ENCODE measurements at places on chromosomes 2 and 18.

GRCh38 chr2:226115832-226116200, 683.8 kb downstream of the IRS1 start:
- no peak for DNase-seq

- no peak for DNase-seq
Measured at GRCh38 chr2:191740759-191741158, 62.8 kb downstream of the NABP1 start.

GRCh38 chr2:8453904-8454302, 228.0 kb upstream of the ID2 start:
- DNase-seq: no peak

GRCh38 chr2:30255466-30256408, 24.4 kb downstream of the LBH start:
- DNase-seq: no peak

GRCh38 chr2:150303281-150303680, 184.2 kb downstream of the RND3 start:
- DNase-seq: no peak

DNA sequence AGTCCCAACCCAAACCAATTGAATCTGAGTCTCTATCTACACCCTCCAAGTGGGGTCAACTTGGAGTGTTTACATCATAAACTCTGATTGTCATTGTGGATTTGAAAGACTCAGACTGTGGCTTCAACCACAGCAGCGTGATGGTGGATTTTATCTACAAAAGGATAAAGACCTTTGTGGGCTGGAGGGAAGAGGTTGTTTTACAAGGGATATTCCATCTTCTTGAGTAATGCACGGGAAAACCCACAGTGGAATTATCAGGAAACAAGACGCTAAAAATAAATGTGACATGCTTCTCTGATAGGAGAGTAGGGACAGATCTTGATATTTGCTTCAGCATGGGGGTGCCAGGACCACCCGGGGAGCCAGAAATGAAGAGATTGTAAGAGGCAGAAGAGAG, 93.5 kb downstream of the LPIN1 start:
- no peak for DNase-seq

DNA sequence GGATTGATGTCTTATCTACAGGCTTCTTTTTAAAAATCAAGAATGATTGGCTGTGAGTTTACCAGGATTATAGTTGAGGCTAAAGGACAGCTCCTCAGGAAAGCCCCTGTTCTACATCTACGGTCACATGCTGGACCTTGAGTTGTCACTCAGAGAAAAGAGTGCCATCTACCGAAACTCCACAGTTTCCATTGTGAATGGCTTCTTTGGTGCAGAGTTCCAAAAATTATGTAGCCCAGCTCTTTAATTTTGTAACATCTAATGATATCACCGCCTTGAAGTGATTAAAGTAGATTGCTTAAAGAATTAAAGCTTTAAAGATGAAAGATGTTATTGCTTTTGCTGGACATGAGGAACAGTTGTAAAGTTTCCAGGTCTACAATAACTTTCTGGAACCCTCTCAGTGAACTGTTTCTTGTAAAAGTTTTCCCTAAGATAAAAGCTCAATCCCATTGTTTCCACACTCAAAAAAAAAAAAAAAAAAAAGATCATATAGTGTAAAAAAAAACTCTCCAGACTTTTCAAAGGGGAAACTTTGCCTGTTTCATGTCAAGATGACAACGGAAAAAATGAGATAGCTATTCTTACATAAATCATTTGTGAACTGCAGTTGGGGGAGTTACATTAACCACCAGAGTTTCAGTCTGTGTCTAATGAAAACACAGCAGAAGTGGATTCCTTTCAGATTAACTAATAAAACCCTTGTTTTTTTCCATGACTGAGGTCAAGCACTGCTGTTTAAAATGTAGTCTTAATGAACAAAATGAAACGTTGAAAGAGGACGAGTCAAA, 4.3 kb downstream of the COL3A1 start:
- DNase-seq: no peak

DNA sequence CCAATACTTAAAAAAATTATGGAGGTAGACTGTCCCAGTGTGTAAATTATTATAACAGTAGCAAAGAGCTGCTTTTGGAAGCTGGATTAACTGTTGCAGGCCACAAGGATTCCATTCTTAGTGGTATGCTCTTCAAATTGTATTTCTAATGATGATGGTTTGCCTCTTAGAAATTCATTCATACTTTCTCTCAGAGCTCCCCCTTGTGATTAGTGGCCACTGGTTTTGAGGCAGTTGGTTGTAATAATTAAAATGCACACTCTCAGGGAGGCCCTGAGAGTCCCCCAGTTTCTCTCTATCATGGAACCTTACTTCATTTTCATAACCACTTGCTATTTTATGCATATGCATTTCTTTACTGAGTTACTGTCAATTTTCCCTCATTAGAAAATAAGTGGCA, 122.5 kb downstream of the PLA2R1 start:
- no peak for DNase-seq

GRCh38 chr2:102749938-102750337, 11.9 kb upstream of the TMEM182 start:
- DNase-seq: no peak

DNA sequence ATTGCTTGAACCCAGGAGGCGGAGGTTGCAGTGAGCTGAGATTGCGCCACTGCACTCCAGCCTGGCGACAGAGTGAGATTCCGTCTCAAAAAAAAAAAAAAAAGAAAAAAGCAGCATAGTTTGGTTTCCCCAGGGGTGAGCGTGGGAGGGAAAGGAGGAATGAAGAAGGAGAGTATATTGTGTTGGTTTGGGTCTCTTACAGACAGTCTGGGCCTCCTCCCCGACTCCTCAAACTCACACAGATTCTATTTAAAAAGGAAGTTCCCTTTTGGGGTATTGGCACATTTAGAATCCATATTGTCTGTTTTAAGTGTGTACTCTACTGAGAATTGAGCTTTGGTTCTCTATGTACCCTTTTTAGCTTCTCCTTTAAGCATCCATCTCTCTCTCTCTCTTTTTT, 27.4 kb upstream of the SLC20A1 start:
- no peak for DNase-seq

GRCh38 chr2:241540401-241540770, 18.2 kb upstream of the BOK start:
- DNase-seq: no peak

GRCh38 chr2:204449977-204450376, 95.3 kb upstream of the PARD3B start:
- no peak for DNase-seq

- DNase-seq: no peak
Measured at GRCh38 chr2:9811216-9811615, 32.1 kb upstream of the TAF1B start.

- no peak for DNase-seq
Measured at GRCh38 chr2:43846140-43846793, 7.5 kb downstream of the ABCG8 start.

- no peak for DNase-seq
Measured at GRCh38 chr2:147739508-147739907, 105.3 kb upstream of the ACVR2A start.

DNA sequence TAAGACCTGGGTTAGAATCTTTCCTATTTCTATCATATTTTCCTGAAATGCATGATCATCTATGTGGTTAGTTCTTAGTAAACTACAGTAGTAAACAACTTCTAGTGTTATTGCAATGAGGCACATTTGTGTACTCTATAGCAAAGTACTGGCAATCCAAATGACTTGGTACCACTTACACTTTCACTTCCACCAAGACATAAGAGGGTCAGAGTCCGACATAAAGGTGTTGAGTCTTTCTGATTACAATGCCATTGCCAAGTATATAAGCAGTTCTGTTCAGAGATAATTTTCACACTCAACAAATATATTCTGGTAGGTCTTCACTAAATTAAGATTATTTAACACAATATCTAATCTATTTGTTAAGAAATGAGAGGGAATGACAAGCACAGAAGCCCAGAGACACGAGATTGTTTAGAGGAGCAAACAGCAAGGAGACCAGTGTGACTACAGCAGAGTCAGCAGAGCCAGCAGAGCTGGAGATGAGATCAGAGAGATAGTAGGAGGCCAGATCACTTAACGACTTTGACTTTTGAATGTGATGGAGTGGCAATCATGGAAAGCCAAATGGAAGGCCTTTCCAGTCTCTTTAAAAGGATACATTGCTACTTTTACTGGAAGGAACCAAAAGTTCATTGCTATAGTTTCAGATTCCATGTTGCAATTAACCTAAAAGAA, 27.5 kb downstream of the SOS1 start:
- no peak for DNase-seq

- no peak for DNase-seq
Measured at GRCh38 chr2:193315428-193316091, 1120.8 kb upstream of the TMEFF2 start.

GRCh38 chr2:224432003-224432579, 30.2 kb upstream of the FAM124B start:
- no peak for DNase-seq

GRCh38 chr18:69102959-69103358, 297.7 kb upstream of the DOK6 start:
- no peak for DNase-seq

DNA sequence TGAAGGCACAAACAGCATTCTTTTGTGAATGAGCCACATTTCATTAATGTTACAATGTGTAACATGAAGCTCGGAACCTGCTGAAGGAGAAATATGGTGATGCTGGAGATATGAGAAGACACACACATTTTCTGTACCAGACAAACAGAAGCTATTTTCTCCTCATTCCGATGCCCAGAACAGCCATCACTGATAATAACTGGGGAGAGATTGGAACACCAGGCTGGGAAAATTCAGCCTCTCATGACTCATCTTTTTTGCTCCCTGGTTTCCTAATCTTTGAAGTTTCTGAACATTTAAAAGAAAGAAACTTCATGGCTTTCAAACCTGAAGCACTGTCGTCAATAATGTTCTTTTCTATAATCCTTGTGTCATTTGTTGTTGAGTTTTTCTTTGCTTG, 110.9 kb downstream of the LYPD6 start:
- no peak for DNase-seq

DNA sequence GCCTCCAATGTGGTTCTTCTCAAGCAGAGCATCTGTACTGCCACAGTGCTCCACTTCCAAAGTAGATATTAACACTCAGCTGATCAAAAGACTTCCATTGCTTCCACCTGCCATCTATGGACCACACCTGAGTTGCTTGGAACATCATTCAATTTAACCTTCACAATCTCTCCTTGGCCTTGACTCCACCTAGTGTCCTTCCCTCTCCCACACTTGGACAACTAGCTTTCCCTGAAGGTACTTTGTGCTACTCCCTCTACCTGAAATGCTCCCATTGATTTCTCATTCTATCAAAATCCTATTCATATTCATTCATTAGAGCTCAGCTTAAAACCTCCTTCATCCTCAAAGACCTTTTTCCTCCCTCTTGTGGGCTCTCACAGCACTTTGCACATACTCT, 48.7 kb downstream of the SOWAHC start:
- no peak for DNase-seq

- no peak for DNase-seq
Measured at GRCh38 chr18:57802213-57803102, 657 bp downstream of the ATP8B1 start.

DNA sequence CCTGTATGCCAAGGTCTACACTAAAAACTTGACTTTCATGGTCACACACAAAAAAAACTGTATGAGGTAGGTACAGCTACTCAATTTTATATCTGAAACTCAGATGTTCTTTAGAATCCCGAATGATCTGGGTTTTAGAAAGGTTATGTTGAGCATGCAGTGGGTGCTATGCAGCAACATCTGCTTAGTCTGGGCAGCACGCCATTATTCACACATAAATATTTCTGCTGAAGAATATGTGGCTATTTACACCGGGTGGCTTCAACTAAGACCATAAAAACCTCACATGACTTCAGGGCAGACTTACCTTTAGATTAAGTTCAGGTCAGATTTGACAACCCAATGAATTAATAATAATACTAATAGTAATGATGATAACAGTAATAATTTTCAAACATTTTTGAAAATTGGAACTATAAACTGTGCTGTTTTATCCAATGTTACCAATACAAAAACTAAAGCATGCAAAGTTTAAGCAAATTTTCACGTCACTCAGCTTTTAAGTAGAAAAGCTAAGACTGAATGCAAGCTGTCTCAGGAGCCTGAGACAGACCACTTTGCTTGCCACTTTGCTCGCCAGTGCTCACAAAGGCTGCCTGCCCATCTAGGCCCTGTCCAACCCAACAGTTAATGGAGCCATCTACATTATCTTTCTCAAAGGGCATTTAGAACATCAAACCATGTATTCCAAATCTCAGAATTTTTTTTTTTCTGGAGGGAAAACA, 292.0 kb downstream of the CNTNAP5 start:
- DNase-seq: no peak

DNA sequence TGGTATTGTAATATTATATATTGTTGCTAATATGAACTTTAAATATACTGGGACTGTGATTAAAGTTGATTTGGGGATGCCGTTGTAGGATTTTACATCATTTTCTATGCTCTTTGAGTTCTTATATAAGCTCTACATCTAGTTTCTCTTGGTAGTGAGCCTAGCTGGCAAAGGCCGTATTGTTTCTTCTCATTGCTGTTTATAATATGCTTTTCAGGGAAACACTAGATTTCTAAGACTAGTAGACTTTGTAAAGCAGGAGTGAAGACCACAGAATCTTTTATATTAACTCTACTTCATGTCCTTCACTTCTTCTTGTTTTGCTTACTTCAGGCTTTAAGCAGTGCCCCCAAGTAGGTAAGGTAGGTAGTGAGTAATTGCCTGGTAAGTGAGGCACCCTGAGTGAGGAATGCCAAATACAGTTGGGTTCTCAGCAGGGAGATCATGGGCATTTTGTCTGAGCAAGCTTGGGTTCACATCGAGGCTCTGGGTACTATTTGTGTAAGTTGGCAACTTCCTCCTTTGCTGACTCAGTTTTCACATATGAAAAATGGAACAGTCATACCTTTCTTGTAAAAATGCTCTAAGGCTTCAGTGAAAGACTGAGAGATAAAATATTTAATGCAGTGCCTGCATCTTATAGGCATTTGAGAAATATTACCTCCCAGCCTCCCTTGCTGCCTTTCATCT, 96.4 kb downstream of the RNF144A start:
- no peak for DNase-seq

DNA sequence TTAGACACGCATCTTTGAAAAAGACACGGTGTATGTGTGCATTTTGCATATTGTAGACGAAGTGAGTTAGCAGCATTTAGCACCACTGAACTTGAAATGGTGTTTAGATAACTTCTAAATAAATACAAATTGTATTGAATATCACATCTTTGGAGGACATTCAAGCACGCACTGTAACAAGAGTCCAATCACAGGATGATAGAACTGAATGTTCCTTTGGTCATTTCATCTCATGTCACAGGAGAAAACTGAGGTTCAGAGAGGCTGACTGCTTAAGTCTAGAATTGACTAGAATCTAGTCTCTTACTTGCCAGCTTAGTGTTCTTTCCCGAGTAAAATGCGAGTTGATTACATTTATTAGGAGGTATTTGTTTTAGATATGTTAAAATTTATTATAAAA, 119.2 kb upstream of the CCDC195 start:
- DNase-seq: no peak

GRCh38 chr2:210553373-210553772, 3.0 kb upstream of the CPS1 start:
- DNase-seq: no peak

DNA sequence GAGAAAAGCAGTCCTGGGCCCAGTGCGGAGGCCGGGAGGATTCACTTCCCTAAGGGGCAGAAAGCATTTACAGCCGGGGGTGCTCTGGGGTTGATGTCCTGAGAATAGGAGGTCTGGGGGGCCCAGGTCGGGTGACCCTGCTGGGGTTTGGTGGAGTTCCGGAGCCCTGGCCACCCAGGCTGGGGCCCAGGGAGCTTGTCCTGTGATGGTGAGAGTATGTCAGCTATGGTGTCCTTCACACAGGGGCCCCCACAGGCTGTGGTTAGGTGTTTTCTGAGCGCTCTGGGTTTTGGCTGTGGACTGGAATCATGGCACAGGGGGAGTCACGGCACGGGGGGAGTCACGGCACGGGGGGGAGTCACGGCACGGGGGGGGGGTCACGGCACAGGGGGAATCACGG, 54.5 kb upstream of the TMEM18 start:
- DNase-seq: no peak
